ENCODE measurements at places on chromosomes 2 and 18. TPM values are rescaled to one million over a fixed set of nuclear protein-coding genes. Genes with fewer than 3 reads are reported as not detected.
A peak's percentile ranks its signal among the peaks of the same experiment; 100 is the strongest.

GRCh38 chr2:15563227-15564100 lies 2.3 kb upstream of the NBAS start:
- DNase-seq, result no peak

Gene KCNF1
- 1.0 TPM for total RNA-seq

DNA sequence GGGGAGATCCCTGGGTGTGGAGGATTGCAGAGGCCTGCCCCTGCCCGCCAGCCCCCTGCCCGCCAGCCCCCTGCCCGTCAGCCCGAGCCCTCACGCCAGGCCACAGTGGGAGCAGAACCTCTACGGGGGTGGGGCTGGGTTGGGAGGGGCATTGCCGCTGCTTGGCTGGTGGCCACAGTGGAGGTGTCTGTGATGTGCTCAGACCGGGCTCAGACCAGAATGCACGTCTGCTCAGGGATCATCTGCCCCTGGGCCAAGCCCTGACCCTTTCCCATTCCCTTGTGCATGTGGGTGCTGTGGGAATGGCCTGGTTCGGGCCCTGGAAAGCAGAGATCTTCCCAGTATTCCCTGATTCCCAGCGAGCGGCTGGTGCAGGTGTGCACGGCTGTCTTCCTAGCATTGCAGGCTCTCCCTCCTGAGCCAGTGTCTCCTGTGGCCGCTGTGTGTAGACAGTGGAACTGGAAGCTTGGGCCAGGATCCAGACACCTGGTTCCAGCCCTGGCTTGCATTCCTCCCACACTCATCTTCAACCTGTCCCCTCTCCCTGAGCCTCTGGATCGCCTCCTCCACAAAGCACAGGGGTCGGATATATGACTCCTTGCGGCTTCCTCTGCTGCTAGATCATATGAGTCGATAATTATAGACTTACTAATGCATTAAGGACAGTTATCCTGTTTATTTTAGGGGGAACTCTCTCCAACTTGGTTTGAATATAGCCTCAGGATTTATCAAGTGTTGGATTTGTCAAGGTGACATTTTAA lies 161.6 kb downstream of the LDLRAD4 start:
- no peak for DNase-seq

Gene HOXD10
- total RNA-seq, result not detected

DNA sequence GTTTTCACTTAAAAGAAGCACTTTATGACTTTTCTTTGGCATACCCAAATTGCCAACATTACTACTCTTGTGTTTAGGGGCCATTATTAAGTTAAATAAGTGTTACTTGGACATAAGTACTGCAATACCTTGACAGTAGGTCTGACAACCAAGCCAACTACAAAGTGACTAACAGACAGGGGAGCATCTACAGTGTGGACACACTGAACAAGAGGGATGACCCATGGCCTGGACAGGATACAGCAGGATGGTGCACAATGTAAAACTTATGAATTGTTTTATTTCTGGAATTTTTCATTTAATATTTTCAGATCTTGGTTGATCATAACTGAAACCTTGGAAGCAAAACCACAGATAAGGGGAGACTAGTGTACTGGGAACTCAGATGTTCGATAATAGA lies 4.0 kb upstream of the INPP1 start:
- no peak for DNase-seq

GRCh38 chr2:65071499-65072180 lies 15.4 kb downstream of the CEP68 start:
- no peak for DNase-seq

- no peak for DNase-seq
These were observed 55.3 kb downstream of the HRH4 start for GRCh38 chr18:24515721-24516120.

DNA sequence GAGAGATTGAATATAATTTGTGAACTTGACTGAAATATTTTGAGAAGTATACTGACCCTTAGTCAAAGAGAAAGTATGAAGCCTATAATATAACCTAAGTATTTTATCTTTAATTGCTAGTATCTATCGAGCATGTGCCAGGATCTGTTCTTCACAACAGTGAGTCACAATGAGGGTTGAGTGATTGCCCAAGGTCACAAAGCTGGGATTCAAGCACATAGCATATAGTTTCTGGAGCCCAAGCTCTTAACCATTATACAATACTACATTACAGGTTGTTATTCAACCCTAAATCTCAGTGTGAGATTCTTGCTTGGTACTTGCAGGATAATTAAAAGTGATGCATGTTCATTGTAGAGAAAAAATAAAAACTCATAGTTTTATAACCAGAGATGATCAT lies 97.2 kb downstream of the RAB3GAP1 start:
- no peak for DNase-seq

Gene VWA3B
- not detected for total RNA-seq

- no peak for DNase-seq
These were observed 460.9 kb downstream of the RIT2 start for GRCh38 chr18:42654556-42654955.

- no peak for DNase-seq
These were observed 175.8 kb upstream of the PIEZO2 start for GRCh38 chr18:11324956-11325882.

Gene ZBTB7C
- not detected for total RNA-seq

Gene ITM2C
- total RNA-seq, result 96.4 TPM

Gene IL36A
- not detected for total RNA-seq

Gene CYS1
- total RNA-seq, result 0.43 TPM

DNA sequence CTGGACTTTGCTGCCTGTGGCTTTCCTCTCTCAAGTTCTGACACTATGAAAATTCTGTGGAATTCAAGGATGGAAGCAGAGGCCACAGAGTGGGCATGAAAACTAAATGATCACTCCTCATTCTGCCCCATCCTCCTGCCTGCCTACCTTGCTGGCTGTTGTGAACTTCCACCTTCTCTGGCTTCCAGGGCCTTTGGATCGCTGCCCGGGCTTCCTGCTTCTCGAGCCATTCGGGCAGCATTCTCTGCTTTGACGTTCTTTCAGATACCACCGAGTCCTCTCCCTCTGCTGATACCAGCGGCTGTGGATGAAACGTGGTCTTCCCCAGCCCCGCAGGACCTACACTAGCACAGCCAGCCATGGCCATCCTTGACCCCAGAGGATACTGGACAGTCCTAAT lies 327.7 kb upstream of the SLC14A2 start:
- no peak for DNase-seq

DNA sequence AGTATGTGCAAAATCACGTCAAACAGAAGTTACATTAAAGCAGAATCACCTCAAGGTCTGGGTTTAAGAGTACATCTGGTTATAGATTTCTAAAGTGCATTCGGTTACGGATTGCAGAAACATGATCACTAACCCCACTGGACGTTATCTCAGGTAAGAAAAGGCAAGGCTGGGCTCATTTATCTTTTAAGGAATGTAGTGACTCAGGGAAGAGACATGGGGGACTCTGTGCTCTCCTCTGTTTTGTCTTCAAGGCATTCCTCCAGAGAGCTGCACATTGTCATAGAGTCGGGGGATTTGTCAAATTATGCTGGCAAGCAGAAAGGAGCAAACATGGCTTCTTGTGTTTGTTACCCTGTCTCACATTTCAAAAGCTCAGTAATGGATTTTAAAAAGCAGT lies 14.3 kb downstream of the WDSUB1 start:
- DNase-seq, result no peak

Gene SPP2
- total RNA-seq, result not detected

DNA sequence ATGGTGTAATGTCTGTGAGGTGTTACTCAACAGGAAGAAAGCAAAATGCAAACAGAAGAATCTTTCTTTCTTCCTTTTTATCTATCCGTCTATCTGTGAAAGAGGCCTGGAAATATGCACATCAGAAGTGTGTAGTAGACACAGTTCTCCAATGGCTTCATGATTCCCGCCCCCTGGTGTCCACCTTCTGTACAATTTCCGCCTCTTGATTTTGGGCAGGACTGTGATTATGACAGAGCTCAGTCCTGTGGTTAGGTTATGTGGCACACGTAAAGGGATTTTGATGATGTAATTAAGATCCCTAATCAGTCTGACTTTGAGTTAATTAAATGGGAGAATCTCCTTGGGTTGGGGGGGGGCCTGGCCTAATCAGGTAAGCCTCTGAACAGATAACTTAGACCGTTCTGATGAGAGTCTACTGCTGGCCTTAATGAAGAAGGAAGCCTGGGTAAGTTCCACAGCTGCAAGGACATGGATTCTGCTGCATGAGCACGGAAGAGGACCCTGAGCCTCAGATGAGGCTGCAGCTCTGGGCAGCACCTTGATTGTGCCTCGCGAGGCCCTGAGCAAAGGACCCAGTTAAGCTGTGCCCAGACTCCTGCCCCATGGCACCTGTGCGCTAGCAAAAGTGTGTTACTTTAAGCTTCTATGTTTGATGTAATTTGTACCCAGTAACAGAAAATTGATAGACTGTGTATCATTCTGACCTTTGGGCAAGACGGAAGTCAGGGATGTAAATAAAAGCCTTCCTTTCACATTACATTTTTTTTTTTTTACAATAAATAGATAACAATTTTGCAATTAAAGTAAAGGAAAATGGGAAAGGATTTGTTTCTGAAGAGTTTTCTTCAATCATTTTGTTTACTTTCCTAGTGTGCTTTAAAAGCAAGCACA lies 11.3 kb upstream of the KCNF1 start:
- DNase-seq, result peak; percentile 56

DNA sequence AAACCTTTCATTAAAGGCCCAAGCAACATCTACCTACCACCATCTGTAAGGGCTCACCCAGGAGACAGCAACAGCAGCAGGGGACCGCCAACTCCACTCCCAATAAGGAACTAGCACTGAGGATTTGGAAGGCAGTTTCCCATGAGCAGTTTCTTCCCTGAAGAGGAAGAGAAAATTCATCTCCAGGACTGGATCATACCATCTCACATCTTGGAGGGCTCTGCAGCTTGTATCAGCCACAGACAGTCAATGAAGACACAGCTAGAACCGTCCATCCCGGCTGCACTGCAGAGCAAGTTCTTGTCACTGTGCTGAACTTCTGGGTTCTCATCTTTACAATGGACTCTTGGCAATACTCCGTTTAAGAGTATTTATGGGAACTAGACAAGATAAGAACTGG lies 2.8 kb upstream of the GYPC start:
- DNase-seq, result no peak

GRCh38 chr18:12278215-12278671 lies 24.1 kb downstream of the CIDEA start:
- DNase-seq, result no peak

DNA sequence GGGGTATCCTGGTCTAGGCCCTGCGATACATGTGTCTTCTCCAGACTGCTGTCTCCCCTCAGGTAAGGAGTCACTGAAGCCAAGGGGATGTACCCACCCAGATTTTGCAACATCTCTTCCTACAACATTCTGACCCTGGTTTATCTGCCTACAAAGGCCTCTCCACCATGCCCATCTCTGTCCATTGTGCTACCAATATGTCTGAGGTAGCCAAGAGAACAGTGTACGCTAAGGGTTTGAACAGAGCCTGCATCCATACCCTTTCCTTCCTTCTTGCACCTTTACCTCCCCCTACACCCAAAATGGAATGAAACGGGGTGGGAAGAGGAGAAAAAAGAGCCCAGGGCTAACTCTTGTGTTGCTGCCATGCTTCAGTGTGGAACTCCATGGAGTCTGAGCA lies 11.9 kb downstream of the ZC3H15 start:
- no peak for DNase-seq

Gene FN1
- total RNA-seq, result 42.5 TPM

Gene MAPRE3
- 17.1 TPM for total RNA-seq

- DNase-seq, result no peak
These were observed 28.3 kb upstream of the KLHL29 start for GRCh38 chr2:23356711-23357110.

DNA sequence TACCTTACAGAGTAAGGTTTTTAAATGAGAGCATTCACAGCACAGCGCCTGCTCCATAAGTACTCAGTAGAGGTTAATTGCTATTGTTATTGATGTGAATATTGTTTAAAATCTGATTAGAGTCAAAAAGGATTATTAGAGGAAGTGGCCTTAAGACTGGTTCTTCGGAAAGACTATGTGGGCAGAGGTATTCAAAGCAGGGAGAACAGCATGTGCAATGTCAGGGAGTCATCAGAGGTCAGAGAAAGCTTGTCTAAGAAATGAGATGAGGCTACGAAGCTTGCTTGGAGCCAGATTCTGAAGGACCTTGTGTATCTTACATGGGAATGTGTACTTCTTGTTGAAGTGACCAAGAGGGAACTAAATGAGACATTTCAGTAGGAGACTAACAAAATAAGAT lies 49.8 kb downstream of the PMS1 start:
- no peak for DNase-seq

DNA sequence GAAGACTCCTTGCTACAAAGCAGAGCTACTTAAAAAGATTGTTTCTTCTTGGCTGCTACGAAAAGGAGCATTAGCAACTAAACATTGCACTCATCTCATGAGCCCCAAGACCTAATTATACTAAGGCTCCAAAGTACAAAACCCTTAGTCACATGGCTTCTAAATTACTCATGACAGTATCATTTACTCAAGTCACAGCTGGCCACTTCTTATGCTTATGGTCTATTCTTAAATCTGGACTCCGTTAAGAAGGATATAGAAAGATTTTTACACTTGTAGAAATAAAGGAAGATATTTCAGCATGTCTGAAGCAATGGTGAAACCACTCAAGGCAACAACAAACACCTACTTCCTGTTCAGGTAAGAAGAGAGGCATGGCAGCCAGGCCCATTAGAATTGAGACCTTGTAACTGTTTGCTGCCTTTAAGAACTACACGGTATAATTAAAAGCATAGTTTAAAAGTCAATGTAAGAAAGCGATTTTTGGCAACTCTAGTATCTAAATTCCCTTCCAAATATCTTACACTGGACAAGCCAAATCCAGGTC lies 12.7 kb downstream of the ANKRD44 start:
- DNase-seq, result no peak

- DNase-seq, result no peak
These were observed 10.9 kb downstream of the TRIP12 start for GRCh38 chr2:229910832-229911412.

Gene HOXD9
- not detected for total RNA-seq

DNA sequence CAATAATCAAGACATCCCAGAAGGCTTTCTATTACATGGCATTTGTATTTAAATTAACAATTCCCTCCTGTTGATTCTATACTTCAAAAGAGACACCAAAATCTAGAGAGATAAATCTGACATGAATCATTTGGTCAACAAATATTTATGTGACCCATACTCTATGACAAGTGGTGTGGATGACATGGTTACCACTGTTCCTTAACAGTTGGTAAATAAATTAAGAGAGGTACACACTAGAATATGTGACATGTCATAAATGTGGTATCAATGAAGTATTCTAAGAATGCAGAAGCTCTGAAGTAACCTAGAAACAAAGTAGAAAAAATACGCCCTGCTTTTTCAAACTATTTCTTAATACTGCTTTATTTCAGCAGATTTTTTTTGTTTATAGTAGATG lies 255.4 kb downstream of the EXOC6B start:
- peak; percentile 93 for DNase-seq

DNA sequence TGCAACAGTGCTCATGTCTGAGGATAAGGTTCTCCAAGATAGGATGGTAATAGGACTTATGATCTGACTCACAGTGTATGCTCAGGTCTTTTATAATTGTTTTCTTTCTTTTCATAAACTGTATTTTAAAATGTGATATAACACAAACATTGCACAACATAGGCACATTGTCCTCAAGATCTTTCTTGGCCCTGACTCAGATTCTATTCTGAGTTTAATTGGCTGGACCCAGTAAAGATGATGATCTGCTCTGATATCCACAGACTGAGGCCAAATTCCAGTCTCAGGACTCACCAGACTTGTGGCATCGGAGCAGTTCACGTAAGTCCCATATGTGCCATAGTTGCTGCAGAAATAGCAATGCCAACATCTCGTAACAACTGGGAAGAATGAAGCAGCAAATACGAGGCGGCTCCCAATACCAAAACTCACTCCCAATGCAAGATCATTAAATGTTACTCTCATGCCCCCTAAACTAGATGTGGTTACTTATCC lies 448.9 kb upstream of the SLC14A2 start:
- peak; percentile 97 for DNase-seq

GRCh38 chr2:196234672-196235071 lies 63.3 kb upstream of the STK17B start:
- peak; percentile 38 for DNase-seq

Measured in PC-9 (cell line).